CD4-positive, alpha-beta T cell treated with Interleukin-17A for 1 hour (primary cell): ENCODE measurements at places on chromosomes 4 and X.

DNA sequence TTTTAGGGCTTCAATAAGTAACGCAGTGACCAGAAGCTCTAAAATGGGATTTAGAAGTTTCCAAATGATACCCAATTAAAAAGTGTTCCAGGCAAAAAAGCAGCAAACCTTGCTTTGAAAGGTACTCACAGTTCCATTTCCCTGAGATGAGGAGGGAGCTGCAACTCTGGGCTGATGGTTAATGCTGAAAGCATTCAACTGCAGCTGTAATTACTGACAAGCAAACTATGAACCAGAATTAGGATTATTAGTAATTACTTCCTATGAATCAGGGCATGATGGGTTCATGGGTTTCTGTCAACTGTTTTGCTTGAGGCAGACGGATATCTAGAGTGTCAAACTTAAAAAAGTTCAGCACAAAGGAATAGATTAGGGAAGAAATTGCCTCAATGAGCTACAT lies 357.4 kb downstream of the STIM2 start:
- no peak for DNase-seq

DNA sequence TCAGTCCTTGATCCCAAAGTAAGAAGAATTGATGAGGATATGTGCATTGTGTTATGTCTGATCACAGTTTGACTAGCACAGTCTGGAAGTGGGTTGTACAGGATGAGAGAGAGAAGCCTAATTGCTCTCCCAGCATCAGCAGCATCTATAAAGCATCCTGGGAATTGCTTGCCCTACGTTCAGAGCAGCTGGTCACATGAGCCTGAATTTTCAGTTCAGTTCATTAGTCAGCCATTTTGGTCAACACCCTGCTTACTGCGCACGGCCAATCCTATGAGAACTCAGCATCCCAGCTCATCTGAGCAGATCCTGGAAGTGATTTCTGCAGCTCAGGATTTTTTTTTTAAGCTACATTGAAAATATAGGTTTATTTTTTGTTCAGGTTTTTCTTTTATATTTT lies at the start of gene RUFY3:
Gene RUFY3 (plus strand): TSS at position 218 of the 400 bp plus-strand sequence. CDS start 610 bp downstream, outside the sequence.
- no peak for DNase-seq

DNA sequence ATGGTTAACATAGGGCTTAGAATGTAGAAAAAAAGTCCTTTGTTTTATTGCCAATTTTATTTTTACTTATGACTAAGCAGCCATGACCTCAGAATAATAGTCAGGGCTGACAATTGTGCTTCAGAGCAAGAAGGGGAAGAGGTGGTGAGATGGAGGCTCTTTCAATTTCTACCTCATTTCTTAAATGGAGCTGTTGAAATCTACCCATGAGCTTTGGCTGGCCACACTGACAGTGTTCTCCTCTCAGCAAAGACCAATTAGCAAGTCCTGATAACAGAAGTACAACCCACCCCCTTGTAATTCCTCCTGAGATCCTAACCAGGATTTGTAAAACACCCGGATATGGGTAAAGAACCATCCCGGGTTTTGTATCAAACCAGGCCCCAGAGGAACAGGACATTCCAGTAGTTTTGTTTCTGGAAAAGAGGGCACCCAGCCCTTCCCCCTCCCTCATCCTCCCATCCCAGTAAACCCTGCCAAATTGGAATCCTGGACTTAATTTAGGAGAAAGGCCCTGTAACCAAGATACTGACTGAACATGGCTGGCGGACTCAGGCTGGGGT lies at the start of gene HEPH:
Gene HEPH (plus strand): TSS at position 399 of the 563 bp plus-strand sequence. CDS start 6,324 bp downstream, outside the sequence.
- DNase-seq: no peak

DNA sequence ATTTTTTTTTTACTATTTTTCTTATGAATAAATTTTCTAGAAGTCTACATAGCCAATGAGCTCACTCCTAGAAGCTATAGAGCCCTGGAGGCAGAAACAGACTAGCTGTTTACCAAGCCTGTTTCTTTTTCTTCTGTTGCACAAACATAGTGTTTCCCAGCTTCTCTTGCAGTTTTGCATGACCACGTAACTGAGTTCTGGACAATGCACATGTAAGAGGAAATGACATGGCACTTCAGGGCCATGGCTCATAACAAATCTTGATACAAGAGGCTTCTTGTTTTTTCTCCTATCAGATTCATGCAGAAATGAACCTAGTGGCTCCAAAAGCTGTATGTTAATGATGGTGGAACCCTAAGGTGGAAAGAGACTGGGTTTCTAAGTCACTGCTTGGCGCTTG lies 127.4 kb downstream of the ZNF330 start:
- DNase-seq: no peak

DNA sequence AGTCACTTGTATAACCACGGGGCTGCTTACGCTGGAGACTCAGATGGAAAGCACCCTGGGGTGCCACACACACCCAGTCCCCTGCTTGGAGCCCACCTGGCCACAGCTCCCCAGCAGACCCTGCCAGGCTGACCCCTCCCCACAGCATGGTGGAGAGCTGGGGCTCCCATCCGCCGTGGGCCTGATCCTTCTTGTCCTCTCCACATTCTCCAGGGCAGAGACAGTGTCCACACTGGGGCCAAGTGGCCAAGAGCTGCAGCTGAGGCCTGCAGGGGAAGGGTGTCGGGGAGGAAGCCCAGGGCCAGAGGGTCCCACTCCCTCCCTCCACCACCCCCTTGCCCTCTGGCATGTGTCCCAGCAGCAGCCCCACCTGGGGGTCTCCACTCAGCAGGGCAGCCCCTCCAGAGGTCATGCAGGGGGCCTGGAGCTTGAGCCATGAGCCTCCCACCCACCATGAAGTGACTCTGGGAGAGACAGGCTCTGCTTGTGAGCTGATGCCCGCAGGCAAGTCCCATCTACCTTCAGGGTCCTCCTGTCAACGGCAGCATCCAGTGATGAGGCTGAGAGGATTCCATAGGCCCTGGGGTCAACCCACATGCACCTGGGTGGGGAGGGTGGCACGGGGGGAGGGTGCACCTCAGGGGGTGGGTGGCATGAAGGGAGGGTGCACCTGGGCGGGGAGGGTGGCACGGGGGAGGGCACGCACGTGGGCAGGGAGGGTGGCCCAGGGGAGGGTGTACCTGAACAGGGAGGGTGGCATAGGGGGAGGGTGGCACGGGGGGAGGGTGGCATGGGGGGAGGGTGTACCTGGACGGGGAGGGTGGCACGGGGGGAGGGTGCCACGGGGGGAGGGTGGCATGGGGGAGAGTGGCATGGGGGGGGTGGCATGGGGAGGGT lies 56.4 kb downstream of the FAM53A start:
- no peak for DNase-seq

DNA sequence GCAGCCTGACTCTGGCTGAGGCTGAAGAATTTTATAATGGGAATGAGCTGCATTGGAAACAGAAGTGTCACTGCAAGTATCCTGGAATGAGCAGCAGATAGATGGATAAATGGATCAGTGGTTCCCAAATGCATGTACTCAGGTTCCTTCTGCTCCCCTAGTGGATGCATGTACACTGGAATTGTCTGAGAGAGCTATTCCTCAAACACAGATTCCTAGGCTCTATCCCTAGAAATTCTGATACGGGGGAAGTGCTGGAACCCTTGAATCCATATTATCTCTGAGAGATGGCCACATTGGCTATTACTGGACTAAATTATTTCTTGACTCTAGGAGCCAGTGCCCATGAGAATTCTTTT lies 64.8 kb downstream of the TMEM131L start:
- DNase-seq: no peak

GRCh38 chrX:32397562-32398216 lies 813.7 kb downstream of the DMD start:
- no peak for DNase-seq

GRCh38 chr4:46818604-46819003 lies 90.4 kb downstream of the COX7B2 start:
- no peak for DNase-seq

DNA sequence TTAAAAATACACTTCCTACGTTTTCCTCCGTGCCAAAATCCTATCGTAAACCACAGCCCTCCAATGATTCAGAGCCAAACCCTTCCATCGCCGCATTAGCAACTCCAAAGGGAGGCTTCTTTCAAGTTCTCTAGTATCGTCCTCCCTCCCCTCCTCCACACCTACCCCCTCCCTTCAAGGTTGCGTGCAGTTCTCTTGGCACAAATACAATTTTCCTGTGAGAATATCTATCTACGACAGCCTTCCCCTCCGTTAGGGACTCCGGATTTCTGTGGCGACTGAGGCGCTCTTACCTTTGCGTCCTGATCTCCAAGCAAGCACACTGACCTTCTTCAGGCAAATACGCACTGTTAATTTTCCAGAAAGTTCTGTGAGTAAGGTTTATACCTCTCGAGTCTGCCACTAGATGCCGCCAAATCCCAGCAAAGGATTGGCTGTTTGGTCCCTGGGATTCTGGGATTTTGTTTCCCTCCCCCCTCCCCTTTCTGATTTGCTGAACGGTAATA lies 1.2 kb upstream of the MORF4L2 start:
- DNase-seq: peak; percentile 72

GRCh38 chr4:124970011-124970410 lies 257.5 kb upstream of the ANKRD50 start:
- DNase-seq: no peak

DNA sequence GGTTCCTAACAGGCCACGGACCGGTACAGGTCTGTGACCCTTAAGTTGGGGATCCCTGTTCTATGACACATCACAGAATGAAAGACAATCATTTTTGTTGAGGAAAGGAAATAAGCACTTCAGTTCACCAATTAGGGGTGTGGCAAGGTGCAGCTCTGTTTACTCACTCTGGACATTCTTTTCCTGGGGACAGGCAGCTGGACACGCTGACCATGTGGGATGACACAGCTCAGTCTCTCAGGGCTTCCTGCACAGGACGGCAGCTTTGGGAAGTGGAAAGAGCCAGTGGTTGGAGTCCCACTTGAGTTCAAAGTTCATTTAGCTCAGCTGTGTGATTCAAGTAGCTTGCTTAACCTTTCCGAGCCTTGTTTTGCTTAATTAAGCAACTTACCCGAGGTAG lies 55.7 kb downstream of the NDNF start:
- no peak for DNase-seq

GRCh38 chr4:159018062-159018629 lies 84.7 kb upstream of the RAPGEF2 start:
- DNase-seq: no peak

DNA sequence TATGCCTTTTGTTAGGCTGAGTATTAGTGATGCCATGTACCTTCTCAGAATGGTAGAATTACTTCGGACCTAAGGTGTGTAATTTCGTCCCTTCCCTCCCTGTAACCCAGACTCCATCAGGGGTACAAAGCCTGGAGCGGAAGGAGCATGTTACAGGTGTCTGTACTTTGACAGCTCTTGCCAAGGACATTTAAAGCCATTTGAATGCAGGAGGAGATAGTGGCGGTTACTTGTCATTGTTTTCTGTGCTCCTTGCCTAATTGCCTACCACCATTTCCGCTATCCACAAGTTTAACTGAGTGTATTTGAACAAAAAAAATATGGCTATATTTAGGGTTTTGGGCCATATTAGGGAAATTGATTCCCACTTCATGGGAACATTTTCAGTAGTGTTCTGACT lies 1.8 kb downstream of the FNIP2 start:
- no peak for DNase-seq
